ENCODE measurements at places on chromosomes 2 and 18.
A peak's percentile ranks its signal among the peaks of the same experiment; 100 is the strongest.

DNA sequence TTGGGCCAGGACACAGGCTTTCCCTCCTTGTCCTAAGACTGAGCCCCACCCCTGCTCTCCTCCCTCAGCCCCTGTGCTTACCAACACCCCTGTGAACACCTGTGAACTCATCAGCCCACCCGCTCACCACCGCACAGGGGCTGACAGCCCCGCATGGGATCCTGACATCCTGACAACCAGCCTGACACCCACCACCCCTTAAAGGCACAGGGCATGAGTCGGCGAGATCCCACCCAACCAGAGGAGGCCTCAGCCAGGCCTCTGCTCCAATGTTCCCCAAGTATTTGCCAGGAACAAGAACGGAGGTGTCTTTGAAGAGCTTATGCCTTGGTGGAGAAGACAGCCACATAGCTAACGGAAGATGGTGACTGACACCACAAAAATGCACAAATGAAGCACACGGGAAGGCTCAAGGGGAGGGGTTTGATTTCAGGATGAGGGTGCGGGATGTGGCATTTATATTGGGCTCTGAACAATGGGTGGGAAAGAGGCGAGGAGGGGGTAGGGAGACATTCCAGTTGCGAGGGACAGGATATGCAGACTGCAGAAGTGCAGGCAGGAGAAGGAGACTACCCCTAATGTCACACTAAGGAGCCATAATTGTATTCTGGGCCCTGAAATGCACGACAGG lies 11.0 kb downstream of the RAB11FIP5 start:
- DNase-seq: no peak

GRCh38 chr2:132448771-132449170 lies 32.2 kb downstream of the GPR39 start:
- DNase-seq: peak; percentile 40

DNA sequence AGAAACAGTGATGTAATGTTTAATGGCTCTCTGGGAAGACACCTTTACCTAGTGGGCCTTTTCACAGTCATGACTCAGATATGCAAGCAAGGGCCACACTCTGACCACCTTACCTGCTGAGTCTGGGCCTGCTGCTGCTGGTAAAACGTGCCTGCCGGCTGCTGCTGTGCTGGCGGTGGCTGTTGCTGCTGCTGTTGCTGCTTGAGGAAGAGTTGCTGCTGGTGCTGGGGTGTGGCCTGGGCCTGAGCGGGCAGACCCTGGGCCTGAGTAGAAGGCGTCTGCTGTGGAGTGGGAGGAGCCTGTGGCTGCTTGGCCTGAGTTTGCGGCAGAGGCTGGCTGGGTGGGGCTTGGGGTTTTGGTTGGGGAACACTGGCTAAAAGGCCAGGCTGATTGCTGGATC lies 81.6 kb upstream of the NFU1 start:
- no peak for DNase-seq

GRCh38 chr2:127721978-127722355 lies 20.7 kb downstream of the SFT2D3 start:
- no peak for DNase-seq

DNA sequence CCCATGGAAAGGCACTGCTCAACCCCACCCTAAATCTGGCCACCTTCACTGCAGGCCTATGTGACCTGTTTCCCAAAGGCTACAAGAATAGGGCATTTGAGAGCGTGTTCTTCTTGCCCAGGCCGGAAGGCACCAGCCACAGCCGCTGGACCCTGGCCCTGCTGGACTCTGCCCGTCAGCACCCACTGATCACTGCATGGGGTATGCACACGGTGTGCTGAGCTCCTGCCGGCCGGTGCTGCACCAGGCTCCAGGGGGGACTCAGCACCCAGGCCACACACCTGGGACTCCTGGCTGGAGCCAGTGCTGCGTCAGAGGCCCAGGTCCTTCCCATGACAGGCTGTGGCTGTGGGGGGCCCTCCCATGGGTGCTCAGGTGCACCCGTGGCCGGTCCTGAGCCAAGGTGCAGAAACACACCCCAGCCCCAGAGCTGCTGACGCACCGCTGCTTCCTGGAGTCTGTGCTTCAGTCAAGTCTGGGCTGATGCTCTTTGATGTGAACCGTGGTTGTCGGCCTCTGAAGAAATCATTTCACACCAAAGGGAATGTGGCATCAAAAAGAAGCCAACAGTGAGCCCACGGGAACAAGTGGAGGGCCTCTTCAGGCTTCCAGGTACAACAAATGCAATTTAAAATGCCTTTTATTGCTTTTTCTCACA lies 6.5 kb downstream of the KCNG2 start:
- DNase-seq: no peak

GRCh38 chr2:233764761-233765160 lies 4.7 kb downstream of the UGT1A1 start:
- DNase-seq: no peak

DNA sequence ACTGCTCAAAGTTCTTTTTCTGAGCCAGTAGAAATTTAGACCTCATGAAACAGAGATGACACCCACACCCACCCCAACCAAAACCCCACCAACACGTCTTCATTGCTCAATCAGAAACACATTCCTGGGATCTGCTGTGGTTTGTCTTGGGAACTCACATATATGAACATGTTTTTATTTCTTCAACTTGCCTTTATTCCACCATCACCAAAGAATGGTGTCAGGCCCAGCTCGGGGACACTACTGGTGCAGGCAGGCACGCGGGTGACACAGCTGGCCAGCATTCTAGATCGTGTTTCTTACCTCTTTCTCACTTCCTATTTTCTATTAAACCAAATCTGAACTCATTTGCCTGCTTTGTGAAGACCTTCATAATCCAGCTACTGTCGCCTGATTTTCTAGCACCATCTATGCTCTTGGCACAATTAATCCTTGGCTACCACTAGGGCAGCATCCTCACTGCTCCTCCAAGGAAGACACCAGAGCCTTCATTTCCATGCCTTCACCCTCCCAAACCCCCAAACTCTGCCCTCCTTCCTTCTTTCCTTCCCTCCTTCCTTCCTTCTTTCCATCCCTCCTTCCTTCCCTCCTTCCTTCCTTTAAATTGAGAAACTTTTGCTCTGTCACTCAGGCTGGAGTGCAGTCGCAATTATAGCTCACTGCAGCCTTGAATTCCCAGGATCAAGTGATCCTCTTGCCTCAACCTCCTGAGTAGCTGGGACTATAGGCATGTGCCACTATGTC lies 157.1 kb downstream of the BCL2 start:
- DNase-seq: peak; percentile 66

DNA sequence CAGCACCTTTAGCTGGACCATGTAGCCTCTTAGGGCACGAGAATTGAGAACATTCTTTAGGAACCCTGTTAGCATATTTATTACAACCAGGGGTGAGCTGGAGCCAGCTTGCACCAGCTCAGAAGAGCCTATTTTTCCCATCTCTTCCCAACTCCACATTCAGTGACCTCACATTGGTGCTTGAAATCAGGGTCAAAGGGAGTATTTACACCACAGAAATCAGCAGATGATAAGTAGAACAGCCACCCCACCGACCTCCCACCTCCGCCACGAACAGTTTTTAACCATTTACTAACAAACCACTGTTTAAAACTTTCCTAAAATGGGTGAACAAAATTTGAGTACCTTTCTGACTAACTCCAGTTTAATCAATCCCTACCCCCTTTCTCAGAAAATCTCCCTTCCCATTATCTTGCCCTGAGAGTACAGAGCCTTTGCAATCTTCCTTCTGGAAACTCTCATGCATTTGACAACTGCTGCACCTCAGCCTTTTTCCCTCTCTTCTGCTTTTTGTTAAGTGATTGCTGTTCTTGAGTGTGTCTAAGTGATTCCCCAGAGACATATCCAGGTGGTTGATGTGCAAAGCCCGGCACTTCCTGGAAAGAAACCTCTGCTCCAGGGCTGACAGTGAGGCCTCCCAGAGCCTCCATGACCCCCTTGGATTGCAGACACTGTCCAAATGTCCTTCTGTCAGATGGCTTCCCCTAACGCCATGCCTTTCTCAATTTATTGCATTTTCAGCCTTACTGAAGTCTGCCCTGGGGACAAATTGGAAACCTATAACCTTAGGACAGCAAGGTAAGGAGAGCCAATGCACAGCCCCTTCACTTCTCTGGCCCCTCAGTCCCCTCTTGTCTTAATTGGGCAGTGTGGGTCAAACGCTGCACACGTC lies 389.5 kb upstream of the TNP1 start:
- no peak for DNase-seq

DNA sequence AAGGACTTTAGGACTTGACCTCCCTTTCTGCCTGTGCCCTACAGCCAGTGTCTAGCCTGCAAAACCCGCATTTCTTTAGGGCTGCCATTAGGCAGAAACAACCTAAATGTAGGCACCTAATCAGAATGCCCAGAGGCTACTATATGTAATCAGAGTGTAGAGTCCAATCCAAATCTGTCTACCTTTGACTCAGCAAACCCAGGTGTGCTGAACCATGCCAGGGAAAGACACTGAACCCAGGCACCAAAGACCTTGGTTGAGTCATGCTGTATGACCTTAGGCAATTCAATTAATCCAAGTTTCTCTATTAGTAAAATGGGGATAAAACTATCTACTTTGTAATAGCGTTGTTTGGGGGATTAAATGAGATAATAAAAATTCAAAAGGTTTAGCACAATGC lies 20.7 kb downstream of the CAPN14 start:
- no peak for DNase-seq

DNA sequence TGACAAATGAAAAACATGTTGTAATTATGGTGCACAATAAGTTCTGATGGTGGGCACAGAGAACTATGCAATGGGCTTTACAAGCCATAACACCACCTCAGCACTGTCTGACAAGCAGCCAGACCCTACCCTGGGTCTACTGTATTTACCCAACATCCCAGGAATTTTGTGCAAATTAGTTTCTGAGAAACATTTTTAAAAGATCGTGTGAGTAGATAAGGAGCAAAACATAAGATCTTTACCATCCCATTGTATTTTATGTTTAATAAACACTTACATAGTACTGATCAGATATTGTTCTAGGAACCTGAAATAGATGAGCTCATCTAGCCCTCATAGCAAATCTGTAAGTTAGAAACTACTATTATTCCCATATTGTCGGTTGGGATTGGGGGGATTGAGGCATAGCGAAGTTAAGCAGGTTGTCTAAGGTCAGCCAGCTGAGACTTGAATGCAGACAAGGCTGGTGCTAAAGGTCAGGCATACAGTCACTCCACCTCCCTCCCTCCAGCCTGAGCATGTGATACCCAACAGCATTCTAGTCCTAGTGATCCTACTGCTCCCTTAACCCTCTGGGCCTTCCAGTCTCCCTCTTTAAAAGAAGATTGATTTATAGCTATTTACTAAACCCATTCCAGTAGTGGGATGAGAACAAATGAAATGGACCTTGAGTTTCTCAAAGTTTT lies 67.4 kb upstream of the STAM2 start:
- DNase-seq: no peak

DNA sequence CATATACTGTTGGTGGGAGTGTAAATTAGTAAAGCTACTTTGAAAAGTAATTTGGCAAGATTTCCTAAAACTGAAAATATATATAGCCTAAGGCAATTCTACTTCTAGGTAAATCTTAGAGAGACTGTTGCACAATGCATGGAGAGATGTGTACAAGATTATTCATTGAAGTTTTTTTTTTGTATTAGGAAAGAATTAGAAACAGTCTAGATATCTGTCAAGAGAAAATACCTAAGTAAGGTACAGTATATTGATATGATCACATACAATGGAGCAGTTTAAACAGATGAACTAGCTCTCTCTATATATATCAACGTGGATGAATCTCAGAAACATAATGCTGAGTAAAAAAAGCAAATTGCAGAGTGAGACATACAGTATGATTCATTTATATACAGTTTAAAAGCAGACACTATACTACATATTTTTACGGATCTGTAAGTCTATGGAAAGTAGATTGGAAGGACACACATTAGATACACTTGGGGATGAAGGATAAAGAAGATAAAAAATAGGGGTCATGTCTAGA lies 59.3 kb upstream of the ACVR1 start:
- no peak for DNase-seq

GRCh38 chr18:63109802-63110201 lies 209.8 kb downstream of the BCL2 start:
- DNase-seq: peak; percentile 35

Data from suppressor macrophage (primary cell).